Lung (tissue), 17 donors: ENCODE measurements at places on chromosomes 12 and 14.

- H3K27ac ChIP-seq: no peak overlapping the region
- no peak for DNase-seq
- no peaks in the 10 kb centered on the region for H3K27me3 ChIP-seq
- H3K4me1 ChIP-seq: no peaks in the 10 kb centered on the region
- no peak overlapping the region for H3K4me3 ChIP-seq
Measured at GRCh38 chr12:76341436-76342030, 6.7 kb downstream of the BBS10 start.

GRCh38 chr14:69404478-69404877 is 6.0 kb downstream of the SLC39A9 start:
- no peaks in the 10 kb centered on the region for H3K36me3 ChIP-seq
- no peak for DNase-seq
- peaks cover 24% of the 10 kb centered on the region for H3K4me1 ChIP-seq
- H3K27ac ChIP-seq: no peak overlapping the region
- H3K27me3 ChIP-seq: no peaks in the 10 kb centered on the region
- no peak overlapping the region for H3K4me3 ChIP-seq

- H3K4me1 ChIP-seq: peaks cover 21% of the 10 kb centered on the region
- no peaks in the 10 kb centered on the region for H3K36me3 ChIP-seq
- H3K27ac ChIP-seq: no peak overlapping the region
- H3K27me3 ChIP-seq: no peaks in the 10 kb centered on the region
- no peak for DNase-seq
Measured at GRCh38 chr14:68159701-68160633, 340.4 kb downstream of the RAD51B start.

DNA sequence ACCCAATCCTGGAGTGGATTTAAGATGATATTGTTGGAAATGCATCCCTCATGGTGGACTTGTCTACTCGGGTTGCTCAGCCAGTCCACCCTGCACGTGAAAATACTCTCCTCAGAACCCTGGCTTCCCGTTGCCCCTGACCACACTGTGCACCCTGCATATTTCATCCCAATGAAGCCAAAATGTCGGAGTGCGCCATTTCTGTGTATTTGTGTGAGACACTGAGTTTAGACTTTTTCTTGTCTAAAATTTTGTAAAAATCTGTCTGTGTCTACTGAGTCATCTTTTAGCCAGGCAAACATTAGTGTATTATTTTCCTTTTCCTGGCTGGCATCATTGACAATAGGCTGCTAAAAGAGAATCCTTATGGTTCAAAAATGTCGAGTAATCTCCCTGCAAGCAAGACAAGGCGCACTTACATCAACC is 485 bp upstream of the PNMA1 start:
- H3K4me3 ChIP-seq: no peak overlapping the region
- H3K27ac ChIP-seq: peak overlapping the region; percentile 62
- DNase-seq: no peak
- peaks cover 47% of the 10 kb centered on the region for H3K4me1 ChIP-seq
- H3K36me3 ChIP-seq: peaks cover 3% of the 10 kb centered on the region
- H3K27me3 ChIP-seq: no peaks in the 10 kb centered on the region

GRCh38 chr12:121005346-121005815 is 10.9 kb downstream of the C12orf43 start:
- H3K4me3 ChIP-seq: no peak overlapping the region
- no peaks in the 10 kb centered on the region for H3K27me3 ChIP-seq
- H3K4me1 ChIP-seq: no peaks in the 10 kb centered on the region
- H3K36me3 ChIP-seq: peaks cover 21% of the 10 kb centered on the region
- no peak overlapping the region for H3K27ac ChIP-seq
- DNase-seq: no peak

- H3K4me1 ChIP-seq: no peaks in the 10 kb centered on the region
- DNase-seq: no peak
- no peaks in the 10 kb centered on the region for H3K27me3 ChIP-seq
- no peak overlapping the region for H3K27ac ChIP-seq
- no peak overlapping the region for H3K4me3 ChIP-seq
- no peaks in the 10 kb centered on the region for H3K36me3 ChIP-seq
Measured at GRCh38 chr12:54386403-54387113, 2.0 kb upstream of the ZNF385A start.

DNA sequence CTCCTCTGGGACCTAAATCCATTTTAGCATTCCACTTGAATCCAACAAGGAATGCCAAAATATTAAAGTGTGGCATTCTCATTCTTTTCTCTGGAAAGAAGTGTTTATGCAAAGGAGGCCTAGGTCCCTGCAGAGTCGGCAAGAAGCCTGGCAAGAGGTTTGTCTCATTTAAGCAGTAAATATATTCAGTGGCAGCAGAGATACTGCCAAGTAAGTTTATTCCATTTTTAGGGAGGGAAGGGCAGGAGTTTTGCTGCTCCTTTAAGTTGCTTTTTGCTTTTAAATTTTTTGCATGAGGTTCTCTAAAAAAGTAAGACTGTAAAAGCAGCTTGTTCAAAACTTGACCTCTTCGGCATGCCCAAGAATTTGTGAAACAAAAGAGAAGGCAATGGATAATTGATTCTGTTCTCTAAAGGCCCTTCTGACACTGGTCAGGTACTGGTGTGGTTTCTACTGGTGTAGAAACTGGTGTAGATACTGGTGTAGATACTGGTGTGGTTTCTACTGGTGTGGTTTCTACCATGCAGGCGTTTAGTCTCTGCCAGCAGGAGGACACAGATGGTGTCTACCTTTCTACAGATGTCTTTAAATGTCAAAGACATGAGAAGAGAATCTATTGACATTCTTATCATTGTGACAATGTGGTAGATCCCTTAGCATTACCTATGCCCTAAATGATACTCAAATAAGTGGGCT is 107.3 kb downstream of the SAMD4A start:
- no peak overlapping the region for H3K27ac ChIP-seq
- no peaks in the 10 kb centered on the region for H3K4me1 ChIP-seq
- no peak for DNase-seq
- H3K4me3 ChIP-seq: no peak overlapping the region
- H3K27me3 ChIP-seq: no peaks in the 10 kb centered on the region

- no peak for DNase-seq
- H3K36me3 ChIP-seq: no peaks in the 10 kb centered on the region
- H3K27ac ChIP-seq: no peak overlapping the region
- H3K4me1 ChIP-seq: no peaks in the 10 kb centered on the region
- H3K27me3 ChIP-seq: no peaks in the 10 kb centered on the region
Measured at GRCh38 chr14:51035611-51036192, 59.2 kb downstream of the TRIM9 start.

GRCh38 chr14:90274808-90275457 is 18.6 kb downstream of the PSMC1 start:
- H3K27ac ChIP-seq: peak overlapping the region; percentile 53
- H3K36me3 ChIP-seq: peaks cover 17% of the 10 kb centered on the region
- H3K27me3 ChIP-seq: no peaks in the 10 kb centered on the region
- DNase-seq: no peak

DNA sequence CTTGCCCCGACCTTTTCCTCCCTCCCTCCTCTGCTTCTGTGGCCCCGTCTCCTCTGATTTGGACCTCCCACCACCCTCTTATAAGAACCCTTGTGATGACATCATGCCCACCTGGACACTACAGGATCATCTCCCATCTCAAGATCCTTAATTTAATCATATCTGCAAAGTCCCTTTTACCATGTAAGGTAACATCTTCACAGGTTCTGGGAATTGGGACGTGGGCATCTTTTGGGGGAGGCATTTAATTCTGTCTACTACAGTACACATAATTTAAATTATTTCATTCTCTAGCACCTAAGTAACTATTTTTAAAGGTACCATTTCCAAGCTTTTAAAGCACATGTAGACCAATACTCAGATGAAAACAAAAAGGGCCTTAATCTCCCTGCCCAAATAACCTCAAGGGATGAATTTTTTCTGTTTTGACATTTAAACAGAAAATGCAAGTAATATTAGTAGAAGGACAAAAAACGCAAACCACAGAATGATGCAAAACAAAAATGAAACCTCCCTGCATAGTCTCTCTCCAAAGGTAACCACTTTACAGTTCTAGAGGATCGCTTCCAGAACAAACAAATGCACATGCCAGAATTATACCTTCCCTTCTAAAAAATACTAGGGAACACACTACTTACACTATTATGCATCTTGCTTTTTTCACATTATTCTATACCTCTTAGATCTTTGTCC is 222.1 kb downstream of the AACS start:
- DNase-seq: no peak
- H3K4me1 ChIP-seq: no peaks in the 10 kb centered on the region
- H3K27ac ChIP-seq: no peak overlapping the region
- H3K4me3 ChIP-seq: no peak overlapping the region

- H3K27me3 ChIP-seq: no peaks in the 10 kb centered on the region
- no peak overlapping the region for H3K27ac ChIP-seq
- H3K4me3 ChIP-seq: no peak overlapping the region
- no peaks in the 10 kb centered on the region for H3K36me3 ChIP-seq
Measured at GRCh38 chr12:26795910-26796309, 37.1 kb downstream of the ITPR2 start.

GRCh38 chr12:32589165-32589865 is 89.8 kb upstream of the DNM1L start:
- H3K27ac ChIP-seq: no peak overlapping the region
- H3K4me1 ChIP-seq: no peaks in the 10 kb centered on the region
- no peak overlapping the region for H3K4me3 ChIP-seq
- DNase-seq: no peak
- no peaks in the 10 kb centered on the region for H3K36me3 ChIP-seq

DNA sequence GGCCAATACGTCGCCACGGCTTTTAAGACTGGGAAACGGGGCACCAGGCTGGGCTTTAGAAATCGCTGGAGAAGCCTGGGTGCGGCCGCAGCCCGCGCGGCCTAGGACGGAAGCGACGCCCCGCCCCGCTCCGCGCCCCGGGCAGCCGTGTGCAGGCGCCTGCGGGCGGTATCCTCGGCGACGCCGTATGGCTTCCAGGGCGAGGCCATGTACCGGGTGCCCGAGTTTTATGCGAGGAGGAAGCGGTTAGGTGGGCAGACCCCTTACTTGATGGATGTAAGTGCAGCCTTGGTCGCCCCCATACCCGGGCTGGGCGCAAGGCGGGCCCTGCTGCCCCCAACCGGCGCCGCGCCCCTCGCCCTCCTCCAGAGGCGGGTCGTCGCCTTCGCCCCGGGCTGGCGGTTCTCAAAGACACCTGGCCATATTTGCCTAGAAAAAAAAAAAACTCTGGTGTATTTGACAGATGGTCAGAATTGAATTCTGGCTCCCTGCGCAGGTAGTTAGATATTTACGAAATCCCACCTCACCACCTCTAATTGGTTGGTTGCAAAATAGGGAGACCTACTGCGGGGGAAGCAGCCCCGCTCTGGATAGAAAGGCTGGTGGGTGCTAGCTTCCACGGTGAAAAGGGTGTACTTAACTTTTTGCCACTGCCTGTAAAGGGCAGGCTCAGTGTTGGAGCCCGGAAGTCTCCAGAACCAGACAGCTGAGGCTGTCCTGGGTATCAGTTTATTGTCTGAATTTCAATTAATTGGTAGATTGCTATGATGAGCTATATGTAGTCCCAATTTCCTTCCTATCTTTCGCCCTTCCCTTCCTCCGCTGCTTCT is at the start of gene PPP1R36:
Gene PPP1R36, plus strand, starts transcription at position 171 of the 830 bp plus-strand sequence. Its CDS starts 37 bp downstream, at position 208.
- no peaks in the 10 kb centered on the region for H3K27me3 ChIP-seq
- no peaks in the 10 kb centered on the region for H3K36me3 ChIP-seq
- H3K27ac ChIP-seq: no peak within 1 kb of the TSS
- no peaks in the 10 kb centered on the region for H3K4me1 ChIP-seq

DNA sequence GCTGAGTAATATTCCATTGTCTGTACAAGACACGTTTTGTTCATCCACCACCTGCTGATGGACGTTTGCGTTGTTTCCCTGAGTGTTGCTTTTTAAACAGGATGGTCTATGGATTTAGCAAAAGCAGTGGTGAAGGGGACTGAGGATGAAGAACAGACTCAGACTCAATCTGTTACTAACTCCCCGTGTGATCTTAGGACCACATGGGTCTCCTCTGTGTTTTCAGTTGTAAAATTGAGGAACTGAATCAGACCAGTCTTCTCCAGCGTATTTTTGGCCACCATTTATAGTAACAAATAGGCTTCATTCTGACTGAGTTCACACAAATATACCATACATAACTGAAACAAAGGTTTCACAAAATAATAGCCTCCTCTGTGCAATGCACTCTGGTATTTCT is 85.6 kb downstream of the FOXN3 start:
- no peak overlapping the region for H3K4me3 ChIP-seq
- H3K27me3 ChIP-seq: no peaks in the 10 kb centered on the region
- DNase-seq: no peak
- peaks cover 8% of the 10 kb centered on the region for H3K4me1 ChIP-seq
- no peaks in the 10 kb centered on the region for H3K36me3 ChIP-seq

DNA sequence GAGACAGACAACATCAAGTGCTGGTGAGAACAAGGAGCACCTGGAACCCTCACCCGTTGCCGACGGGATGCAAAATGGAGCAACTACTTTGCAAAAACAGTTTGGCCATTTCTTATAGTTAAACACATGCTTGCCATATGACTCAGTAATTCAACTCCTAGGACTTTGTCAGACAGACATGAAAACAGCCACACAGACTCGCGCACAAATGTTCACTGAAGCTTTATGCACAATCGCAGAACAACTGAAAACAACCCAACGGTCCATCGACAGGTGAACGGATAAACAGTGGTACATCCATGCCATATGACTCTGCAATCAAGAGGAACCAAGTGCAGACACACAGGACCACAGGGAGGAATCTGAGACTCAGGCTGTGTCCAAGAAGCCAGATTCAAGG is 30.8 kb downstream of the NCOR2 start:
- peaks cover 3% of the 10 kb centered on the region for H3K36me3 ChIP-seq
- no peak for DNase-seq
- H3K4me1 ChIP-seq: peaks cover 25% of the 10 kb centered on the region
- no peak overlapping the region for H3K27ac ChIP-seq

GRCh38 chr14:59897757-59898383 is 22.1 kb upstream of the LRRC9 start:
- H3K4me3 ChIP-seq: no peak overlapping the region
- H3K27ac ChIP-seq: no peak overlapping the region
- no peaks in the 10 kb centered on the region for H3K27me3 ChIP-seq
- H3K4me1 ChIP-seq: no peaks in the 10 kb centered on the region

GRCh38 chr14:94833633-94834032 is 63.7 kb upstream of the GSC start:
- no peaks in the 10 kb centered on the region for H3K27me3 ChIP-seq
- H3K36me3 ChIP-seq: no peaks in the 10 kb centered on the region
- DNase-seq: no peak

DNA sequence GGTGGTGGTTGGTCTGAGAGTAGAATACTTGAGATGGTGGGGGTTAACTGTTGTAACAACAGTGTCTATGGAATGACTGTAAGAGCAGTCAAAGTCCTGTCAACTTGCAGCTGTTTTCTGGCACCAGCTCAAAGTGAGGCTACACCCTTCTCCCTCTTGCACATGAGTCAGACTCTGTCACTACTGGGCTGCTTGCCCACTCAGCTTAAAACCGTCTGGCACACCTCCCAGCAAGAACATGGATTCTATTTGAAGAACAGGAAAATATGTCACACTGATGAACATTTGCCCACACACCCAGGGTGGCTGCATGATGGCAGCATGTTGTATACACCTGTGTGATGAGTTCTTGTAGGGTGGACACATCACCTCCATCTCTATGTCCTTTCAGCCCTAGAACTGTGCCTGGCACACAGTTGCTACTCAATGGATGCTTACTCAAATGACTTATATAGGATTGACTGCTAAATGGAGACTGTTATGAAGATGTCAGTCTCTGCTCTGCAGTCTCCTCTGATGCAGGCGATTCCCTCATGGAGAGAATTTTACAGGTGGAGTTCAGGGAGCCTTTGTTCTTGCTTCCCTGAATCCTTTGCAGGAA is 19.3 kb upstream of the SERPINA6 start:
- H3K36me3 ChIP-seq: no peaks in the 10 kb centered on the region
- H3K4me3 ChIP-seq: no peak overlapping the region
- H3K27ac ChIP-seq: no peak overlapping the region
- no peaks in the 10 kb centered on the region for H3K27me3 ChIP-seq
- DNase-seq: peak; percentile 97

- no peak overlapping the region for H3K4me3 ChIP-seq
- no peak for DNase-seq
- H3K27me3 ChIP-seq: peaks cover 2% of the 10 kb centered on the region
- no peaks in the 10 kb centered on the region for H3K36me3 ChIP-seq
- H3K27ac ChIP-seq: no peak overlapping the region
Measured at GRCh38 chr12:24906141-24906540, 42.8 kb downstream of the BCAT1 start.
